ENCODE measurements at places on chromosomes 5 and 9.
A peak's percentile ranks its signal among the peaks of the same experiment; 100 is the strongest.

- no peak for DNase-seq
Measured at GRCh38 chr9:136745389-136746154, 2.8 kb downstream of the LCN6 start.

DNA sequence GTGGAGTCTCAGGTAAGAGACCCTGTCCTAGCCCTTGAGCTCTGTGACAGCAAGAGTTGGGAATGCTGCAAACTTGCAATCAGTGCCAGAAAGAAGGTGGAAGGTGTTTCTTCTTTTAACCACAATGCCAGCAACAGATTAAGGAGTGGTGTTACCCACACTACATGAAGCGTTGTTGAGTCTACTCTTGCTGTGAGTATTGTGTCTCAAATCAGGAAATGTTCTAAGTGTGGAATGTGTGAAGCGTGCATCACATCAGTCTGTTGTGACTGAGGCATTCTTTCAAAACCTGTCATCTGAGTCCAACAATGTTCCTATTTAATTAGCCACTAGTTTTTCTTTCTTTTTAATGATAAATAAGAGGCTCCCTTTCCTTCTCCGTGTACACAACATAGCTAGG, 2.9 kb upstream of the LURAP1L start:
- no peak for DNase-seq

GRCh38 chr5:1330146-1330846, 14.6 kb downstream of the CLPTM1L start:
- no peak for DNase-seq

GRCh38 chr5:160479220-160479619, 57.6 kb downstream of the PTTG1 start:
- DNase-seq: no peak

- DNase-seq: no peak
Measured at GRCh38 chr9:104784098-104784497, 20.2 kb downstream of the NIPSNAP3B start.

DNA sequence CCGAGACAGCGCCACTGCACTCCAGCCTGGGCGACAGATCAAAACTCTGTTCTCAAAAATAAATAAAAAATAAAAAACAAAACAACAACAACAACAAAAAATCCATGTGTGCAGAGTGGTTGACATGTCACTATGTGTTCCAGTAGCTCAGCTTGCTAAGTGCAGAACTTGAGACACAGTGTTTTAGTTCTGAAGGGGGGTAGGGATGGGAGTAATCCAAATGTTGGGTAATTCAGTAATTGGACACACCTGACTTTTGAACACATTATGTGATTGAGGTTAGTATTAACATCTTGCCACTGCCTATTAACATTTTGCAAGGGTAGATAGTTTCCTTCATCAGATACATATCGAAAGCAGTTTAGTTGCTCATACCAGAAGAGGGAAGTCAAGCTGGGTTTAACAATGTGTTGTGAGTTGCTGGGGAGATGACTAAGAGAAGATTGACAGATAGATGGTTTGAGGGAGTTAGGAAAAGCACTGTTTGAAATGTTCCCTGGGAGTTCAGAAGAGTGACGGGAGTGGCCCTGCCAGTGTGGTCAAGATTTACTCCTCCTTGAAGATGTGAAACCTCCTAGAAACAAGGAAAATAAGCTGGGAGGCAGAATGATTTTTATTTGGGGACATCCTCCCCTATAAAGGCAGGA, 928 bp downstream of the HACD4 start:
- no peak for DNase-seq

DNA sequence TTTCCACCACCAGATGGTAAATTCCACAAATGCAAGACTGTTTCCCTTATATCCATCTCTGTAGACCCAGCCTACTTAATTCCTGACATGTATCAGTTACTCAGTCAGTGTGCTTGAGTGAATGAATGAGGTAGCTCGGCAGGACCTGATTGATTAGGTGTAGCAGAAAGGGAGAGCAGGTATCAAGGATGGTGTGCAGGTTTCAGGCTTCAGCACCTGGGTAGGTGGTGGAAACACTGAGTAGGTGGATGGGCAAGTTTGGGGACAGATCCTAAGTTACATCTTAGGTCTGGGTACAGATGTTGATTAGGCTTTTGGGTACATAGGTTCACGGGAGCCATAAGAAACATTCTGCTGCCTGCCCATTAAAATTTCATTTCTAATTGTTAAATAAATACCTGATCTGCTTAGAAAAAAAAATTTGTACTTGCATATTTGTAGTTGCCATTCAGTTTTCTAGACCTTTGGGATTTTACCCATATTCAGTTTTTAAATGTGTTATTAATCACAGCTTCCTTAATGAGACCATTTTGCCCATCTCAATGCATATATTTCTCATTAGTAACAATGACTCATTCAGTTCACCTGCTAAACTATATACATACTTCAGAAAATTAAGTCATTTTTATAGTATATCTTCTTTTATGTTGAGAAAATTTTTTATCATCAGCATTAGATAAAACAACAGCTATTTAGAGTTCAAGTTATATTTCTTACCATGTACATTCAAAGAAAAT, 111.8 kb downstream of the INIP start:
- DNase-seq: no peak

DNA sequence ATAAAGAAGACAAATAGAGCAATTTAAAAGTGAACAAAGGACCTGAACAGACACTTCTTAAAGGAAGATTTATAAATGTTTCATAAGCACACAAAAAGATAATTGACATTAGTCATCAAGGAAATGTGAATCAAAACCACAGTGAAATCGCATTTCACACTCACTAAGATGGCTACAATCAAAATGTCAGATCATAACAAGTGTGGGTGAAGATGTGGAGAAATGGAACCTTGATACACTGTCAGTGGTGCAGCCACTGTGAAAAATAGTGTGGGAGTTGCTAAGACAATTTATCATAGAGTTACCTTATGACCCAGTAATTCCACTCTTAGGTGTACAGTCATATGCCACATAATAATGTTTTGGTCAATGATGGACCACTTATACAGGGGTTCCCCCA, 54.5 kb upstream of the HTR4 start:
- DNase-seq: no peak

DNA sequence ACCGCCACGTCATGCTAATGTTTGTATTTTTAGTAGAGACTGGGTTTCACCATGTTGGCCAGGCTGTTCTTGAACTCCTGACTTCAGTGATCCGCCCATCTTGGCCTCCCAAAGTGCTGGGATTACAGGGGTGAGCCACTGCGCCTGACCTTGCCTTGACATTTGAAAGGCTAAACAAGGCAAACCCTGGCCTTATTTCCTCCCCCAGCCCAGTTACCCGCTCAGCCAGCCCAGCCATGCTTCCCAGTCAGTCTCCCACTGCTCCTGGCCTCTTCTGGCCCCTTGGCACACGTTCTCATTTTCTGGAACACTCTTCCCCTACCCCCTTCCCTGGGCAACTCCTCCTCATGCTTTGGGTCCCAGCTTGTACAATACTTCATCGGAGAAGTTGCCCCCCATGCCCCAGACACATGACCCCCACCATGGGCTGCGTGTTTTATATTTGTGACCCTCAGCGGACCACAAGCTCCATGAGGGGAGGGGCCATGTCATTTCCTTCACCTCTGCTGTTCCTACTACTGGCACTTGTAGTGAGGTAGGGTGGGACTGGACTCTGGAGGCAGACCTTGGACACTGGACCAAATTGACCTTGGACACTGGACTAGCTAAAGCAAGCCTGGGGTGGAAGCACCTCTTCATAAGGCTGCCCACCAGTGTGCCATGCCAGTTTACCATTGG, 94.4 kb upstream of the IER5L start:
- no peak for DNase-seq

- DNase-seq: no peak
Measured at GRCh38 chr5:93163010-93163663, 417.9 kb downstream of the NR2F1-AS1 start.

DNA sequence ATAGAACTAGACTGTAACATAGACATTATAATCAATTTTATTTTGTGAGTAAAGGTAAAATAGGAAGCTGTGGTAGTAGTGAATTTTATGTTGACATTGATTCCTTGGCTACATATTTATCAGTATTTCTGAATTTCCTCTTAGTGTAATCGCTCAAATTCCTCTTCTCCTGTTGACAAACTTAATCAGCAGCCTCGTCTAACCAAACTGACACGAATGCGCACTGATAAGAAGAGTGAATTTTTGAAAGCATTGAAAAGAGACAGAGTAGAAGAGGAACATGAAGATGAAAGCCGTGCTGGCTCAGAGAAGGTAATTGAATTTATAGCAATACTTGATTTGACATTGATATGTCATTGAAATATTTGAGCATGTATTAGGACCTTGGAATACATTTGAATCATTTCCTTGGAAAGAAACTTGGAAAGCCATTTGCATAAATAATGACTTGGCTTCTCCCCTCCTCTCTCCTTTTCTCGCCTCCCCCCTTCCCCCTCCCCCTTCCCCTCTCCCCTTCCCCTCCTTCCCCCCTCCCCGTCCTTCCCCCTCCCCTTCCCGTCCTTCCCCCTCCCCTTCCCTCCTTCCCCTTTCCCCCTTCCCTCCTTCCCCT, 75.5 kb downstream of the GPBP1 start:
- DNase-seq: no peak

- DNase-seq: no peak
Measured at GRCh38 chr5:11941566-11941965, 37.3 kb upstream of the CTNND2 start.

GRCh38 chr5:146475906-146476305, 28.8 kb downstream of the TCERG1 start:
- DNase-seq: no peak

- no peak for DNase-seq
Measured at GRCh38 chr5:148735301-148735835, 81.0 kb upstream of the HTR4 start.

- no peak for DNase-seq
Measured at GRCh38 chr9:107218829-107219485, 64.1 kb upstream of the RAD23B start.

GRCh38 chr5:144844086-144844485, 673.4 kb downstream of the KCTD16 start:
- no peak for DNase-seq

DNA sequence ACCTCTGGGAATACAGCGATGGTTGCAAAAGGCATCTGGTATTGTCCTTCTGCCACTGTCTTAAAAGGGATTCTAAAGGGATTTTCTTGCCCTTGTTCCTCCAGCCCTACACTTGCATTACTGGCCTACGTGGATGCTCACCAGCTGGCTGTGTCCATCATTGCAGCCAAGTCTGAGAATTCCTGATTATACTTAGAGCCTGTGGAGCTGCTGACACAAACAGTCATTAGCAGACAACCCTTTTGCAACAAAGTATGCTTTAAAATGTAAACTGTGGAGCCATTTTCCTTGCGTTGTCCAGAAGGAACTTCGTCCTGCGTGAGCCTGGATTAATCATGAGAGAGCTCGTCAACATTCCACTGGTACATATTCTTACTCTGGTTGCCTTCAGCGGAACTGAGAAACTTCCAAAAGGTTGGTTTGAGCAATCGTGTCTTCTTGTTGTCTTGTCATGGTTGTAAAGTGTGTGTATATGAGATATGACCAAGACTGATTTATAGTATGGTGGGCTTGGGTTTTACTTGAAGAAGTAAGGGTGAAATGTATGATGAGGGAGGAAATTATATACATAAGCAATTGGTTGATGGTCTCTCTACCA, at the start of gene MUSK:
Gene MUSK (plus strand): TSS at position 222 of the 598 bp plus-strand sequence. CDS start 114 bp downstream, at position 336.
- no peak for DNase-seq

- no peak for DNase-seq
Measured at GRCh38 chr9:99773468-99774138, 48.1 kb upstream of the NR4A3 start.

DNA sequence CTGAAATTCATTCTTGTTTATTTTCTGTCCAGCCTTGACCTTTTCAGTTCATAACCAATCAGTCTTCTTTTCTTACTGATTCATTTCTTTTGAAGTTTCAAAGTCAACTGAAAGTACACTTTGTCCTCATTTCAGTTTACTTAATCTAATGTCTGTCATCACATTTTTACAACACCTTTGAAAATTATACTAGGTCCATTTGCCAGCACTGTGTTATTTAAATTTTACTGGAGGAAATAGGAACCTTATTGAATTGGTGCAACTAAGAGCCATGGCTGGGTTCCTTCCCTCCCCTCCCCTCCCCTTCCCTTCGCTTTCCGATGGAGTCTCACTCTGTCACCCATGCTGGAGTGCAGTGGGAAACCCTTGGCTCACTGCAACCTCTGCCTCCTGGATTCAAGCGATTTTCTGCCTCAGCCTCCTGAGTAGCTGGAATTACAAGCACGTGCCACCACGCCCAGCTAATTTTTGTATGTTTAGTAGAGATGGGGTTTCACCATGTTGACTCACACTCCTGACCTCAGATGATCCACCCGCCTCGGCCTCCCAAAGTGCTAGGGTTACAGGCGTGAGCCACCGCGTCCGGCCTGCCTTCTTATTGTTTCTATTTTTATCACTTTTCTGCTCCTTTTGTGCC, 6.3 kb downstream of the RMI1 start:
- DNase-seq: no peak

GRCh38 chr5:15594977-15595568, 95.1 kb downstream of the FBXL7 start:
- no peak for DNase-seq

DNA sequence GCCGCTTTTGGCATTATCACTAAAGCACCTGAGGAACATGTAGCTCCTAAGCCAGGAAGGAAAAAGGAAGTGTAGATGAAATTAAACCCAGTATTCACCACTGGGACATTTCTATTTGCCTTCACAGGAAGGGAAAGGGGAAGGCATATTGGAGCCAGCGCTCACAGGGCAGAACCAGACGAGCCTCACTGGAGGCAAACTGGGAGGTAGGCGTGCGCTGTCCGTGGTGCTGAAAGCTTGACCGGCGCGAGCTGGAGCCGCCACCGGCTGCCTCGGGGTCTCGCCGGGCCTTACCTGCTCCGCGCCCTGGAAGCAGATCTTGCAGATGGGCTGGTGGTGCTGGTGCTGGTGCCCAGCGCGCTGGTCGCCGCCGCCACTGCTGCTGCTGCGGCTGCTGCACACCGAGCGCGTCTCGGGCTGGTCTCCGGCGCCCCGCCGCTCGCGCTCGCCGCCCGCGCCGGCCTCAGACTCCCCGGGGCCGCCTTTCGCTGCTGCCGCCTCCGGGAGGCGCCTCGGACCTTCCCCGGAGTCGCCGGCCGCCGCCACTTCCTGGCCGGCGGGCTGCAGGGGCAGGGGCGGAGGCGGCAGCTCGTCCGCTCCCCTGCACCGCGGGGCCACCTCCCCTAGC, 732 bp downstream of the MARCHF11 start:
- DNase-seq: peak; percentile 71

DNA sequence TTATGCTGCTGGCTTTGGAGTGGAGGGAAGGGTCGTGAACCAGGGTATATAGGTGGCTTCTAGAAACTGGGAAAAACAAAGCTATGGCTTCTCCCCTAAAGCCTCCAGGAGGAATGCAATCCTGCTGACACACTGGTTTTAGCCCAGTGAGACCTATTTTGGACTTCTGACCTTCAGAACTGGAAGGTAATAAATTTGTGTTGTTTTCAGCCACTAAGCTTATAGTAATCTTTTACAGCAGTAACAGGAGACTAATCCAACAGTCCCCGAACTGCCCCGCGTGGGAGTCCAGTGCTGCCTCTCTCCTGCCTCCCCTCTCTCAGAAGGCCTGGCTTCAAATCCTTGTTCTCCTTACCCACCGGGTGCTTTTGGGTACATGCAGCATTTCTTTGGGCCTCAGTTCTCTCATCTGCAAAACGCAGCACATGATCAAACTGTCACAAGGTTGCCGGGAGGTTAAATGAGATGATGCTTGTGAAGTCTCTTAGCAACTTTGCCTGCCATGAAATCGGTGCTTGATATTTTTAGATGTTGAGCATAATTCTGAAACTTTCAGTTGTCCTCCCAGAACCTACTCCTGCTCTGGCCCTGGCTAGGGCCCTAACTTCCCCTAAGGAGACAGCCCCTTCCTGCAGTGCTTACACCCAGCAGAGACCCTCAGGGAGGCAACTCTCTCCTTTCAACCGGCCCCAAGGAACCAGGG, 127.3 kb upstream of the BOD1 start:
- DNase-seq: no peak
